NCI-H146 (cell line): ENCODE measurements at places on chromosomes 7 and 10.

- peak; percentile 9 for DNase-seq
Measured at GRCh38 chr10:124983321-124983720, 41.4 kb downstream of the ZRANB1 start.

GRCh38 chr10:119029613-119030420 lies at the start of gene NANOS1:
TSS of gene NANOS1 (plus strand) at chr10:119029714. CDS start at chr10:119029802, 88 bp downstream.
- DNase-seq = peak; percentile 78

- no peak for DNase-seq
Measured at GRCh38 chr7:25775999-25776743, 375.8 kb upstream of the NFE2L3 start.

- peak; percentile 69 for DNase-seq
Measured at GRCh38 chr7:101677391-101677790, 48.3 kb upstream of the MYL10 start.

DNA sequence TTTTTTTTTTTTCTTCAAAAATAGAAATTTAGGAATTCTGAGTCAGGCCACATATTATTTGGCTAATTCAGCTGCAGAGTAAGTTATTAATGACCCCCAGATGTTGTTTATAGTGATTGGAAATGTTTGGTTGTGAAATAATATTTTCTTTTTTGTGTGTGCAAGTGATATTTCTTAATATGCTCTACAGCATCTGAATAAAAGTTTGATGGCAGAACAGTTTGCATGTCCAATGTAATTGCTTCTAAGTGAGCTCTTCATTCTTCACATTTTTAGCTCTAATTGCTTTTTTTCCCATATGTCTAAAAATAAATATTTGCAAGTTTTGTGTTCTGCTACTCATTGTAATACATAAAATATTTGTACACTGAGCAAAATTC lies 116.0 kb downstream of the ARID5B start:
- no peak for DNase-seq

GRCh38 chr10:123870260-123870659 lies 21.3 kb downstream of the CPXM2 start:
- DNase-seq = no peak

GRCh38 chr7:19139706-19140327 lies 5.4 kb downstream of the FERD3L start:
- DNase-seq = no peak
